ENCODE measurements at places on chromosomes 16 and 17.

DNA sequence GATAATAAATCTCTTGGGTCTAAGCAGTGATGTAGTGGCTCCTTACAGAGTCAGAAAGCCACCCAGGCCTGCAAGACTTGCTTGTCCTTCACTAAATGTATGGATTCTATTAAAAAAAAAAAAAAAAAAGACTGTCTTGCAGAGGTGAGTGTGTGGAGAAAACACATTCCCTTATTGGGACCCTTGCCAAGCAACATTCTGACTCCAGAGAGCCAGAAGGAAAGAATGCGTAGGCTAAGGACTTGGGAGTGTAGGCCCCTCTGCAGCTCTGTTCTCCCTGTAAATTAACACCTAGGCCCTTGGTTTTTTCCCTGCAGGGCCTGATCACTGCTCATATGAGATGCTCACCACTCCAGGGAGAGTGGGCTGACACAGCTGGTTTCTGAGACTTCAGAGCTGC lies 17.8 kb downstream of the SCPEP1 start:
- no peak for DNase-seq

- no peak for DNase-seq
These were observed 174.8 kb upstream of the DYNLRB2 start for GRCh38 chr16:80366023-80366422.

DNA sequence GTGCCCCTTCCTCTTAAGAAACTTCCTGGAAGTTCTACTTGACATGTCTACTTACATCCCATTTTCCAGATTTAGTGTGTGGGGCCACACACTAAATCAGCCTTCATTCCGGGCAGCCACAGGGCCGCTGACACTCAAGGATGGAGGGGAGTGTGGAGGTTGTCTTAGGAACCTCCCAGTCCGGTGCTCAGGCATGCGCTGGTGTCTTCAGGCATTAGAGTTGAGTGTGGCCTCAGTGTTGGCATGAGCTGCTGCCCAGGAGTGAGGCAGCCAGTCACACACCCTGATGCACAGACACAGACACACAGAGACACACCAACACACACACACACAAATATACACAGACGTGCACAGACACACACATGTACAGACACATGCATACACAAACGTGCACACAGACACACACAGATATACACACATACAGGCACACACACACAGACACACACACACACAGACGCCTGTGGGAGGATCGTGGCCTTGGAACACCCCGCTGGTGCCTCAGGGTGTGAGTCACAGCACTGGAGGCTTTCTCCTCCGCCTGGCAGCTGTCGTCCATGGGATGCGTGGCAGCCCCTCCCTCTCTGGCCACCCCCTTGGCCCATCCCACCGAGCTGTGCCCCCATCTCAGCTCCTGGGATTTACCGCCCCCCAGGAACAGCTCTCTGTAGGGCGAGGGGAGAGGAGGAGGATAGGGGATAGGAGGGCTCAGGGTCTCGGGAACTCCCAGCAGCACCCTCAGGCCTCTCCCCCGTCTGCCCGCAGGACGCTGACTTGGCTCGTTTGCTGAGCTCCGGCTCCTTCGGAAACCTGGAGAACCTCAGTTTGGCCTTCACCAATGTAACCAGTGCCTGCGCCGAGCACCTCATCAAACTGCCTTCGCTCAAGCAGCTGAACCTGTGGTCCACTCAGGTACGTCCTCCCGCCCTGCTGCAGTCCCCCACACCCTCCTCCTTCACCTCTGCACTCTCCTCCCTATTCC lies 75.6 kb upstream of the PLCG2 start:
- DNase-seq, result no peak

DNA sequence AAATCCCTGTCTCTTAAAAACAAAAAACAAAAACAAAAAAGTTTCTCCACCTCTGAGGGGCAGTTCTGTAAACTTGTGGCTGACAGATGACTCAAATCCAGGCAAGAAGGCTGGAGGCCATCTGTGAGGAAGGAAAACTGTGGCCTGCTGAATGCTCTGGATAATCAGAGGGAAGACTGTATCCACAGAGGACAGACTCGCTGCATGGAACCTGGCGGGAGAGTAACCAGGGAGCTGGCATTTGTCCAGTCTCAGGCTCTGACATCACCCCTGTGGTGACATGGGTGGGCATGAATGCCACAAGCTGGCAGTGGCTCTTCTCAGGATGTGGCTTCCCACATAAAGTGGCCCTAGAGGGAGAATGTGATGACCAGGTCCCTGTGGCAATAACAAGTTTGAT lies 2.8 kb upstream of the KSR1 start:
- DNase-seq, result no peak

- DNase-seq, result no peak
These were observed 39.5 kb downstream of the SMARCE1 start for GRCh38 chr17:40608061-40608581.

- DNase-seq, result no peak
These were observed 41.5 kb downstream of the PLD6 start for GRCh38 chr17:17164676-17165075.

DNA sequence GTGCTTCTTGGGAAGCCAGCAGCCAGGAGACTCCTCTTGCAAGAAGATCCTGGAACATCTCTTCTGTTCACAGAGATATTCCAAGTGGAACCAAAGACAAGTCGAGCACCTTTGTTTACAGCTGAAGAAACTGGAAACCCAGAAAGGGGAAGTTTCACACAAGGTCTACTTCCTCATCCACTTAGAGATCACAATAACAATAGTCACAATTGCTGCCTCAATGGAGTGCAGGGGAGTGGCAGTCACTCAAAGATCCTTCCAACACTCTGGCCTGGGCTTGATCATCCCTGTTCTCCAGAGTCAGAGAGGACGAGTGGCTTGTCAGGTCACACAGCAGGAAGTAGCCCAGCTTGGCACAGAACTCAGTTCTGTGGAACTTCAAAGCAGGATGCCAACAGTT lies 46.9 kb upstream of the SIAH1 start:
- DNase-seq, result no peak

DNA sequence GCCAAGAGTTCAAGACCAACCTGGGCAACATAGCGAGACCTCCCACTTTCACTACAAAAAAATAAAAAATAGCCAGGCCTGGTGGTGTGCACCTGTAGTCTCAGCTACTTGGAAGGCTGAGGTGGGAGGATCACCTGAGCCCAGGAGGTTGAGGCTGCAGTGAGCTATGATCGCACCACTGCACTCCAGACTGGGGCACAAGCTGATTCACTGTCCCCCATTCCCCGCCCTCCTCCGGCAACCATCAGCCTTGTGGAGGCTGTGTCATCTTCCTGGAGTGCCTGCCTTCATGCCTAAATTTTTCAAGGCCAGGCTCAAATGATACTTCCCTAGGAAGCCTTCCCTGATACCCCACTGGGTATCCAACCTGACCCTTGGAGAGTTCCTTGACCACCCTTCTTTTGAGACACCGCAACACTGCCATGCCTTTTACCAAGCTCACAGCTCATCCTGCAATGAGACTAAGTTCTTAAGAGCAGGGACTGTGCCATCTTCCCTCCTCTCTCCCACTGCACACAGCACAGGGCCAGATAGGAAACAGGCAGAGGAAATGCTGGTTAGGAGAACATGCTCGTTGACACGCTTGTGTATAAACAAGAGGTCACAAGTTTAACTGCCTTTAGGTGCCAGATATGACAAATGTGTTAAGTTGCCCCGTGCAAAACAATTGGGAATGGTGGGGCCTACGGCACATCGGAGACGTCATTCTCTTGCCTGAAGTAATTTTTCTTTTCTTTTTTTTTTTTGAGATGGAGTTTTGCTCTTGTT lies 3.9 kb upstream of the SRCAP start:
- DNase-seq, result no peak

DNA sequence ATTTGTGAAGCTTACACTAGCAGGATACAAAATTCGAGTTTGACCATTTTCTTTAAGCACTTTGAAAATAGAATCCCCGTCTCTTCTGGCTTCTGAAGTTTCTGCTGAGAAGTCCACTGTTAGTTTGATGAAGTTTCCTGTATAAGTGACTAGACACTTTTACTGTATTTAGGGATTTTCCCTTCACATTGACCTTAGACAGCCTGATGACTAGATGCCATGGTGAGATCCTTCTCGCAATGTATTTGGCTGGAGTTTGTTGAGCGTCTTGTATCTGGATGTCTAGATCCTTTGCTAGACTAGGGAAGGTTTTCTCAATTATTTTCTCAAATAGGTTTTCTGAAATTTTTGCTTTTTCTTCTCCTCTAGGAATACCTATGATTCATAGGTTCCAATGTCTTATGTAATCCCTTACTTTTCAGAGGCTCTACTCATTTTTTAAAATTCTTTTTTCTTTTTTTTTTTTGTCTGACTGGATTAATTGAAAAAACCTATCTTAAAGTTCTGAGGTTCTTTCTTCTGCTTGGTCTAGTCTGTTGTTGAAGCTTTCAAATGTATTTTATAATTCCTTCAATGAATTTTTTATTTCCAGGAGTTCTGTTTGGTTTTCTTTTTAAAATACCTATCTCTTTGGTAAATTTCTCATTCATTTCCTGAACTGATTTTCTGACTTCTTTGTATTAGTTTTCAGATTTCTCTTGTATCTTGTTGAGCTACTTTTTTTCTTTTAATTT lies 63.7 kb upstream of the ABCC11 start:
- DNase-seq, result no peak

Data from NCI-H774 (cell line).